ENCODE measurements at places on chromosomes 6 and 20. TPM values are rescaled to one million over a fixed set of nuclear protein-coding genes. Genes with fewer than 3 reads are reported as not detected.

PBOV1 gene
- not detected for polyA plus RNA-seq

ZNF391 gene
- polyA plus RNA-seq = 3.4 TPM

REPS1 gene
- 45.3 TPM for polyA plus RNA-seq

RAE1 gene
- polyA plus RNA-seq = 37.0 TPM

MICA gene
- polyA plus RNA-seq = 5.5 TPM

C6orf163 gene
- 0.23 TPM for polyA plus RNA-seq

OXT gene
- polyA plus RNA-seq = 0.91 TPM

- no peak for DNase-seq
These were observed 115.3 kb downstream of the SYNDIG1 start for GRCh38 chr20:24584538-24585356.

DNA sequence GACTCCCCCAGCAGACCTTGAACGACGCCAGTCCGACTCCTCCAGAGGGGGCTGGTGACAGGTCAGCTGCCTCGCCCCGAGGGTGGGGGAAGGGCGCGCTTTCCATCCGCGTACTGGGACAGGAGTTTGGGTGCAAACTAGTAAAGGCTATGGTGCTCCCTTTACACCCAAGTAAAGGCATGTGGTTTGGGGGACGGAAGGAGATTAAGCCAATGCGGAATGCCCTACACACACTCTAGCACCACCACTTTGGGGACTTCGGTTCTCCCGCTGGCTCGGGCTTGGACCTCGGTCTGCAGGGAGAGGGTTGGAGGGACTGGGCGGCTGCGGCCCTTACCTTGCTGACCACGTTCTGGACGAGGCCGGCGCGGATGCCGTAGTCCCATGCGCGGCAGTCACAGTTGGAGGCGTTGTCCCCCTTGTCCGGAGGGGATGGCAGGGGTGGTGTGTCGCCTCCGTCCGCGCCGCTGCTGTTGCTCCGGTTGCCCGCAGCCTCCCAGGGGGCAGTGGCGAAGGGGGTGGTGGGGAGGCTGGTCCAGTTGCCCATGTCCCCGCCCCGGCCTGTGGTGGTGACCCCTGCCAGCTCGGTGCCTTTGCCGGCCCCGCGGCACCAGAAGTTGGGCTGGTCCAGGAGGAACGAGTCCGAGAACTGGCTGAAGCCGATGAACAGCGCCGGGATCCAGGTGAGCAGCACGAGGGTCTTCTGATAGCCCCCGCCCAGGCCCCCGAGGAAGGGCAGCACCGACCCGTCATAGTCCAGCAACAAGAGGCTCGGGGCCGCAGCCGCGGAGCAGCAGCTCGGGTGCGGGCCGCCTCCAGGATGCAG, 1.1 kb downstream of the SLC22A23 start:
- peak; percentile 9 for DNase-seq

- DNase-seq = no peak
These were observed 213.5 kb downstream of the RFPL4B start for GRCh38 chr6:112560651-112561050.

GRCh38 chr6:137162692-137163306, 10.6 kb downstream of the IL22RA2 start:
- DNase-seq = no peak

DNA sequence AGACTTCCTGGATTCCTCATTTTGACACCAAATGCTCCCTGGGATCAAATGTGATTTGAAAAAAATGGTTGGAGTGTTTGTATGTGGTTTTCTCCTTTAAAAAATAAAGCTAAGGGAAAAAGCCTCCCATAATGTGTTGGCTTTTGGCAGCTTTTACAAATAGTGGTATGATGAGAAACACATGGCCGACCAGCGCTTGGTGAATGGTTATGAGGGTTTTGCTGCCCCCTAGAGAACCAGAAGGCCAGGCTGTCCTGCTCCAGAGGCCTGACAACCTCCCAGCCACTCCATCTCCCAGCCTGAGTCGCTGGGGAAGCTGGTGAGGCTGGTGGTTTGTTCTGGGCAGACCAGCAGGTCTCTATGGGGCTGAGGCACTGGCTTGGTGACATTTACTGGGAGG, 69.3 kb downstream of the CLIC5 start:
- DNase-seq = no peak

- no peak for DNase-seq
These were observed 924 bp downstream of the FAM162B start for GRCh38 chr6:116764629-116764960.

- no peak for DNase-seq
These were observed 978 bp downstream of the HLA-A start for GRCh38 chr6:29943053-29943966.

GRCh38 chr20:36543184-36544133, 2.1 kb downstream of the MYL9 start:
- no peak for DNase-seq

- DNase-seq = no peak
These were observed 21.3 kb downstream of the STK35 start for GRCh38 chr20:2122936-2123335.

GRCh38 chr20:36849333-36850065, 26.4 kb upstream of the TLDC2 start:
- DNase-seq = no peak

DNA sequence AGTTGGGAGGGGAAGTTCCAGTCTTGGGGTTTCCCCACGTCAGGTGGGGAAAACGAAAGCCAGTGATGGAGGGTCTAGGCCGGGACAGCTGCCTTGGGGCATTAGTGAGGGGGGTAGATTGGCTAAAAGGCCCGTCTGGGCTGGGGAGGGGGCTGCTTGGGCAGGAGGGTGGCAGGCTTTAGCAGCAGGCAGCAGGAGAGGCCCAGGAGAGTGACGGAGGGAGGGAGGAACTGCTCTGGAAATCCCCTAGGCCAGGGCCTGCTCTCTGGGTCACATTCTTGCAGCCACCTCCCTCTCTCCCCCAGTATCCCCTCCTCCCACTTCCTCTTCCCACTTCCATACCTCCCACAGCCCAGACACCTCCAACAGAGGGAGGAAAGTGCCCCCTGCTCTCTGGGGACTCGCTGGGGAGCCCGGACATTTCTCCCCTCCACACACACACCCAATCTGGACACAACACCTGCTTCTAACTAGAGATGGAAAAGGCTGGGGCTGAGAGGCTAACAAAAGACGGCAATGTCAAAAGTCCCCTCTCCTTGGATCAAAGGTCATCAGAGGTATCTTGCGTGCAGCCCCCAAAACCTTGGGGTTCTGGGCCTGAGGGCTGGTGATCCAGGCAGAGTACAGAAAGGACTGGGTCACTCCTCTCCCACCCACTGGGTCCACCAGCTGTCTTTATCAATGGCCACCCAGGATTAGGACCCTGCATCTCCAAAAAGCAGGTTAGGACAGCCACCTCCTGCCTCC, 1.8 kb downstream of the NFKBIE start:
- DNase-seq = no peak

DNA sequence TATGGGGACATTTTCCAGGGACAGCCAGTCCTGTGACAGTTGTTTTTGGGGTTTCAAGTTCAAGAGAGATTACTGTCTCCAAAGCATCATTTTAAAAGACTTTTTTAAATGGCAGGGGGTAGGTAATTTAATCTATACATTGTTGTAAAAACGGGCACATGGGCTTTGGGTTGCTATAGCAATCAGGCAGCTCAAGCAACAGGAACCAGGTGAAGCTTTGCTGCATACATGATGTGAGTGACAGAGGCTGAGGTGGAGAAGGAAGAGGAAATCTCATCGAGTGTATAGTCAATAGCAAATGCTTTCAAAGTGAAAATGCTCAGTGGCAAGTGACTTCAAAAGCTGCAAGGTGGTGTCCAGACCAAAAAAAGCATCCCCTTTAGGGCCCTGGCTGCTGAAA, 277.4 kb upstream of the JAG1 start:
- no peak for DNase-seq

GRCh38 chr6:79763301-79763700, 132.2 kb downstream of the SH3BGRL2 start:
- no peak for DNase-seq

DNA sequence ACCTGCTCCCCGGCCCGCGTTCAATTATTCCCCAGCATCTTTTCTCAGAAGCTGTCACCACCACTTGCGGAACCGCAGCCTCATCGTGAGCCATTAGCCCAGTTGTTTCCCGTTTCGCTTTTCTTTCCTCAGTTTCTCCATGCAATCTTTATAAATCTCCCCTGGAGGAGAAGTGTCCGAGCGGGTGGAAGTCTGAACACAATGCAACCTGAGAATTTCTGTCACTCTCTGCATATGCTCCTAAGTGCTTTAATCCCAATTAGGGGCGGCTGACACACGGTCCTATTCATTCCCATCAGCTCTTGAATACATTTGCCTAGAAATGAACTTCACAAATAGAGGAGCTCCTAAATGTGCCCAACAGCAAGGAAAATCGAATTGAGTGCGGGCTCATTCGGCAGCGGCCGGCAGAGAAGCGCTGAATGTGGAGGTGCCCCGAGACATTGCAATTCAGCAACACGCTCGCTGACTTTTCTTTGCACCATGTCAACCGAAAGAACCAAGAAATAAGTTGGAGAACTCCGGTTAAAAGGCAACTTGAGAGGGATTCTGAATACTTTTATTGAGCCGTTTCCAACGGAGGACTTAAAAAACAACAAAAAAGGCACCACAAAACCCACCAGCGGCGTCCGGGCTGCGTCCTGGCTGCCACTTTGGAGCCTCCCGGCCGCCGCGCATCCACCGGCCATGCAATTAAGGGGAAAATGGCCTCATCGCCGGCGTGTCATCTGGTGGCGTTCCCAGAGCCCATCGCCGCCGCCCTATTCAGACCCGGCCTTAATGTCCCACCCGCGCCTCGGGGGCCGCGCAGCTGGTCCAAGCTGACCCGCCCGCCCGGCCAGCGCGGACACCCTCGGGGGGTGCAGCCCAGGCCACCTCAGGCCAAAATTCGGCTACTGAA, 3.9 kb upstream of the PRDM13 start:
- no peak for DNase-seq

- DNase-seq = no peak
These were observed 96.1 kb downstream of the NUS1 start for GRCh38 chr6:117771403-117771802.

- no peak for DNase-seq
These were observed 22.3 kb upstream of the PXDC1 start for GRCh38 chr6:3773678-3774298.

GRCh38 chr6:109478841-109479624, 4.0 kb downstream of the ZBTB24 start:
- DNase-seq = peak; percentile 39

GRCh38 chr20:45407067-45407745, 883 bp upstream of the DBNDD2 start:
- no peak for DNase-seq

DNA sequence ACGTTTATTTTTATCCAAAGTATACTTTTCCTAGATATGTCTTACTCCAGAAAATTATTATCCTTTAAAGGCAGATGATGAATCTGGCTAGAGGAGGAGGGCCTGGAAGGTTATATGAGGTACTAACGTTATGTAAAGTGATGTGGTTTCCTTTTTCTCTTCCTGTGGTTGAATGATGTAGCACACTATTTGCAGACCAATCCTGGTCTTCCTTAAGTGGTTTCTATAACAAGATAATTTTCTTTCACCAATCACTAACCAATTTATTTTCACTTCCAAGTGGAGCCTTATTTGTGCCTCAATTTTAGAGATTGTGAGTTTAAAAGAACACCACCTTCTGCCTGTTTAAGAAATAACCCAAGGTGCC, 154.6 kb upstream of the SOX4 start:
- no peak for DNase-seq

DNA sequence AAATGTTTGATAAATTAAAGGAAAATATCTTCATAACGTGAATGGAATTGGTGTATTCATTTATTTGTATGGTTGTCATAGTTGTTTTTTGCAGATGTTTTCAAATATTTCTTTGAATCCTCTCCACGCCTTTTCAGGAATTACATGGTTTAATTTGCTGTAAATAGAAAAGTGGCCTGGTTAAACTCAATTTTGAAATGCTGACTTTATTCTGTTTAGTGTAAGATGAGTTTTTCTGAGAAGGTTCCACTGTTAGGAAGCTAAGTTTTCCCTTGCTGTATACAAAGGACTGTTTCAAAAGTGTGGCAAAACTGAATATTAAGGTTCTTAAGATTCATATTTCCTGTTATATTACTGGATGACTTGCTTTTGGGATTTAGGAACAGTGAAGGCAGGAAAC, 503 bp upstream of the ZC2HC1B start:
- no peak for DNase-seq

- no peak for DNase-seq
These were observed 7.3 kb downstream of the FOXP4 start for GRCh38 chr6:41553405-41553999.

GRCh38 chr20:57918551-57918950, 208.7 kb upstream of the PMEPA1 start:
- no peak for DNase-seq

DNA sequence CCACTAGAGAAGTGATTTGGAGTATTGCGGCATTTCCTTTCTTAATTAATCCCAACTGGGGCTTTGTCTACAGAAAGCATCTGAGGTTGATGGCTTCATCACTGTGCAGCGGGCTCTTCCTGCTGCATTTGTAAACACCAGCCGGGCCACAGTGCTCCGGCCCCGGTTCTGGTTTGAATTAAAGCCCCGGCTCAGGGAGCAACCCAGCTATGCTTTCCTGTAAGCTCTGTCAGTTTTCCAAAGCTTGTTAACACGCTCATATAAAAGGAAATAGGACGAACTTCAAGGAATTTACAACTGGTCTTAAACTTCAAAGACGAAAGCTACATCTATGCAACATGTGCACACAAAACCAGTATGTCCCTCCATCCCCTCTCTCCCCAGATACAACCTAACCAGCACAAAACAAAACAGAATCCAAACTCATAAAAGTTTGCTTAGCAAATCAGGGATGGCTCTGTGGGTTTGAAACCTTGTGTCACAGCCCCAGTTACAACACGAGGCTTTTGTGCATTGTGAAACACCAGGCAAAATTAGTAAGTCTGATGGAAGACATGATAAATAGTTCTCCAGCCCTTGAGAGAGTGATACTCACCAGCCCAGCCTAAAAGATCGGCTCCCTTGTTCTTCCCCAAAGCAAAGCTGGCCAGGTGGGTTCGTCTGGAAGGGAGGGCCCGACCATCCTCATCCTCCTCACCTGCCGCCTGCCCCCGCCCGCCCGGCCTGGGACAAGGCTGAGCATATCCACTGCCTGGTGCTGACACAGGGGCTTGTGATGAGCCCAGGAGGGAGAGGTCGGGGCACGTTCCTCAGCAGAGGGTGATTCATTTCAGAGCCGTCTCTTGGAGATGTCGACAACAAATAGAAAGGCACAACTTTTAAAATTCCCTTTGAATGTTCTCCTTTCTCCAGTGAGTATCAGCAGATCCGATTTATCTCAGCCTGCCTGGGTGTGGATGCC, 197.9 kb downstream of the TFAP2C start:
- no peak for DNase-seq

DNA sequence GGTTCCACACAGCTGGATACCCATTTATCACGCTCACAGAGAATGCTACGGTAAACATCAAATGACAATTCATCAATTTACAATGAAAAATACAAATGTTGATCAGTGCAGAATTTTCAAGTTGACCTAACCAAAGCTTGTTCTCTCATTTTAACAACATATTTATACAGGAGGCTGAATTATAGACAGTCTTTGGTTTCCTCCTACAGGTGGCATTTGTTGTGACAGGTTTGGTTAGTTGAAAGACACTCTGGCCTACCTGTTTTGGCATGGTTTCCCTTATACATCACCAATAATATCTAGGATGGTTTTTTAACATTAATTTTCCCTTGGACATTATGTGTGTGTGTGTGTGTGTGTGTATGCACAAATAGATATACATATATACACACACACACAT, 642.5 kb upstream of the MMS22L start:
- DNase-seq = no peak

Data from naive thymus-derived CD8-positive, alpha-beta T cell (primary cell).